ENCODE measurements at places on chromosomes 12 and 14.

- H3K4me1 ChIP-seq, result no peaks in the 10 kb centered on the region
- no peaks in the 10 kb centered on the region for H3K36me3 ChIP-seq
- H3K27me3 ChIP-seq, result no peaks in the 10 kb centered on the region
- no peak overlapping the region for H3K27ac ChIP-seq
These were observed 3.5 kb upstream of the FAM181A start for GRCh38 chr14:93923626-93924025.

DNA sequence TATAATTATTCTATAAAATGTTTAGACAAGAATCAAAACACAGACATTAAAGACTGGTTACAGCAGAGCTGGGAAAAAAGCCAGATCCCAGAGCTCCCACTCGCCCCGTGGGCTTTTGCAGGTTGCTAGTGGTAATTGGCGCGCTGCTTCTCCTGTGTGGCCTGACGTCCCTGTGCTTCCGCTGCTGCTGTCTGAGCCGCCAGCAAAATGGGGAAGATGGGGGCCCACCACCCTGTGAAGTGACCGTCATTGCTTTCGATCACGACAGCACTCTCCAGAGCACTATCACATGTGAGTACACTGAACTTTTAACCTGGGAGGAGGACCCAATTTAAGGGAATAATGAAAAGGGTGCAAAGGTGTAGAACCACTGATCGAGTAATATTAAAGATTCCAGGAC, 7.5 kb downstream of the TMEM52B start:
- peaks cover 5% of the 10 kb centered on the region for H3K4me1 ChIP-seq
- DNase-seq, result no peak
- H3K27ac ChIP-seq, result no peak overlapping the region
- H3K4me3 ChIP-seq, result no peak overlapping the region
- no peaks in the 10 kb centered on the region for H3K36me3 ChIP-seq

DNA sequence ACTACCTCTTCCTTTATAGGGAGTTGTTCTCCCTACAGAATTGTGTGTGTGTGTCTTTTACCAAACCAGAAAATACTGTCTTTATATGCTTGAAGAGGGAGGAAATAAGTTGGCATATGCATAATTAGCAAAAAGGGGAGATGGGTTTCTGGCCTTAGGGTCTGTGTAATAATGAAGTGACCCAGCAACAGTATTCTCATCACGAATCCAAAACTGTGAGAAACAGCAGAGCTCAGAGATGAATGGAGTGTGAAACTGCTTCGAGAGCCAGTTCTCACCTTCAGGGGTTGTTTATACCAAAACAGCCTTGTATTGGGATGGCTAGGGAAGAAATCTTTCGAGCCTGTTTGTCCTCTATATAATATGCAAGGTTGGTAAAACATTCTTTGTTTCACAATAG, 227.5 kb downstream of the MON2 start:
- no peaks in the 10 kb centered on the region for H3K36me3 ChIP-seq
- H3K27ac ChIP-seq, result no peak overlapping the region
- H3K4me3 ChIP-seq, result no peak overlapping the region
- DNase-seq, result no peak
- H3K27me3 ChIP-seq, result no peaks in the 10 kb centered on the region

- DNase-seq, result no peak
- peaks cover 5% of the 10 kb centered on the region for H3K4me1 ChIP-seq
- no peak overlapping the region for H3K4me3 ChIP-seq
- no peak overlapping the region for H3K27ac ChIP-seq
- H3K27me3 ChIP-seq, result peaks cover 8% of the 10 kb centered on the region
- H3K36me3 ChIP-seq, result no peaks in the 10 kb centered on the region
These were observed 96.9 kb downstream of the HELB start for GRCh38 chr12:66398931-66399910.

DNA sequence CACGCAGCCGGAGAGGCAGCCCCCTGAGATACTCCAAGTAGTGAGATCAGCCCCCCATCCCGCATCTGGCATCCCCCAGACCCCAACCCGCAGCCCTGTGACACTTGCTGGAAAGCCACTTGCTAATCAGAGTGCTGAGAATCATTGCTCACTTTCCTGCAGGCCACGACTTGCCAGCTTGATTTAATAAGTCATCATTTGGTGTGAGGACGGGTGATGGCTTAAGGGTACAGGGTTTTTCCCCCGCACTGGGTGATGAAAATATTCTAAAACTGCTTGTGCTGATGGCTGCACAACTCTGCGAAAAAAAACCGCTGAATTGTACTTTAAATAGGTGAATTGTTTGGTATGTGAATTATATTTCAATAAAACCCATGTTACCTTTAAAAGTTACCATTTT, 171.2 kb downstream of the FOXN3 start:
- no peak overlapping the region for H3K4me3 ChIP-seq
- H3K36me3 ChIP-seq, result peaks cover 23% of the 10 kb centered on the region
- no peaks in the 10 kb centered on the region for H3K27me3 ChIP-seq
- H3K27ac ChIP-seq, result no peak overlapping the region
- no peak for DNase-seq
- H3K4me1 ChIP-seq, result peaks cover 67% of the 10 kb centered on the region

DNA sequence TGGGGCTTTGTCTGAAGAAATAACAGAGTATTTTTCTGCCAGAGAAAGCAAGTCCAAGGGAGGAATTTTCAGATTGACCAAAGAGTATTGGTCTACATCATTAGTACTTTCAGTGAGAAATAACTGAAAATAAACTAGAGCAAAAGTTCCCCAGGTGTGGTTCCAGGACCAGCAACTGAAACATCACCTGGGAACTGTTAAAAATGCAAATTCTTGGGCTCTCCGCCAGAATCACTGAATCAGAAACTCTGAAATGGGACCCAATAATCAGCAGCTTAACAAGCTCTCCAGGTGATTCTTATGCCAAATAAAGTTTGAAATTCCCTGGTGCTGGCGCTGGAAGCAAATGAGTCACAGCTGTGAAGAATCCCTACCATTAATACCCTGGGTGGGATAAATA, 52.1 kb downstream of the EIF2S3B start:
- peaks cover 71% of the 10 kb centered on the region for H3K36me3 ChIP-seq
- peak overlapping the region; percentile 84 for H3K4me3 ChIP-seq
- H3K4me1 ChIP-seq, result peaks cover 78% of the 10 kb centered on the region

- H3K4me3 ChIP-seq, result peak overlapping the region; percentile 43
- H3K27me3 ChIP-seq, result no peaks in the 10 kb centered on the region
- peak overlapping the region; percentile 88 for H3K27ac ChIP-seq
- peak; percentile 62 for DNase-seq
- H3K36me3 ChIP-seq, result peaks cover 70% of the 10 kb centered on the region
- peaks cover 97% of the 10 kb centered on the region for H3K4me1 ChIP-seq
These were observed 69.3 kb downstream of the RIN3 start for GRCh38 chr14:92582706-92583452.

- peaks cover 11% of the 10 kb centered on the region for H3K27me3 ChIP-seq
- no peaks in the 10 kb centered on the region for H3K36me3 ChIP-seq
- no peaks in the 10 kb centered on the region for H3K4me1 ChIP-seq
- H3K4me3 ChIP-seq, result no peak overlapping the region
- no peak overlapping the region for H3K27ac ChIP-seq
These were observed 23.0 kb downstream of the GLT8D2 start for GRCh38 chr12:104026841-104027599.

DNA sequence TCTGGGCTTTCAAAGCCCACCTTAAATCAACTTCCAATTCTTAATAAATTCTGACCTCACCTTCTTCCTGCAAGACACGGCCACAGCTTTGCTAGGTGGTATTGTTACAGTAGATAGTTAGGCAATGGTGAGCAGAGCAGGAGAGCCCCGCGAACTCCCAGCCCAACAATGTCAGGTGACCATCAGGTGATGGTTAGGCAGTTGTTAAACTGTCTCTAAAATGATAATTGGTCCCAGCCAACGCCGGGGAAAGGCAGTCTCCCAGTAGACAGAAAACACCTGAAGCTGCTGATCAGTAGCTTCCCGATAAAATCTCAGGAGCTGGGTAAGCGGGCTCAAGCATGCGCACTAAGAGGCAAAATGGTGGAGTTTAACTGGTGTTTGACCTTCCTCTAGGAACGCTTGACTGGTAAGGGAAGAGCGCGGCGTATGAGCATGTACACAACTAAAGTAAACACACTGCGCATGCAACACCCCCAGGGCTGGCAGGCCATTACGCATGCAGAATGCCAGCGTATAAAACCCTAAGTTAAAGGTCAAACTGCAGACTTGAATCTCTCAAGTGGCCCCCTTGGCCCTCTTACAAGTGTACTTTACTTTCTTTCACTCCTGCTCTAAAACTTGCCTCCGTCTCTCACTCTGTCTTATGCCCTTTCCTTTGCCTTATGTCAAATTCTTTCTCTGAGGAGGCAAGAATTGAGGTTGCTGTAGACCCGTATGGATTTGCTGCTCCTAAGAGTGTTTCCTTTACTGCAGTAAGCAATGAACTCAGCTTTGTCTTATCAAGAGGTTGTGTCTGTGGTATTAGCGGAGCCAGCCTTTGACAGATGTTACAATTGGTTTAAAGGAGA, 113.5 kb downstream of the C12orf75 start:
- no peak overlapping the region for H3K4me3 ChIP-seq
- H3K36me3 ChIP-seq, result no peaks in the 10 kb centered on the region
- no peaks in the 10 kb centered on the region for H3K4me1 ChIP-seq
- peaks cover 25% of the 10 kb centered on the region for H3K27me3 ChIP-seq
- no peak overlapping the region for H3K27ac ChIP-seq

GRCh38 chr12:20375560-20375959, 7.2 kb downstream of the PDE3A start:
- no peak overlapping the region for H3K27ac ChIP-seq
- H3K36me3 ChIP-seq, result no peaks in the 10 kb centered on the region
- no peaks in the 10 kb centered on the region for H3K4me1 ChIP-seq
- H3K4me3 ChIP-seq, result no peak overlapping the region
- no peak for DNase-seq

DNA sequence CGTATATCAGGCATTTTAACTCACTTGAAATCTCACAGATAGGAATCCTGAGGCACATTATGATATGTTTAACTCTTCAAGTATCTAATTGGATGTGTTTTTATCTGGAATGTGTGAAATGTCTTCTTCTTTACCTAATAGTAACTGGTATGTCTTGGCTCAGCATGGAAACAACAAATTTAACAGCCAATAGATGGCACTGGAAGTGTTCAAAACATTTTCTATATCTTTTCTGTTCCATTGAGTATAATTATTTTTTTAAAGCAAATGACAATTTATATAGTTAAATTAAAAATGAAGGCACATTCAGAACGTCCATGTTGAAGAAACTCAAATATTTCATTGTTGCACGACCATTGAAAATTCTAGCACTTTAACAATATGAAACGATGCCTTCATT, 164.6 kb upstream of the SLC16A7 start:
- H3K4me3 ChIP-seq, result no peak overlapping the region
- no peaks in the 10 kb centered on the region for H3K4me1 ChIP-seq
- DNase-seq, result no peak
- no peak overlapping the region for H3K27ac ChIP-seq
- H3K27me3 ChIP-seq, result peaks cover 2% of the 10 kb centered on the region

DNA sequence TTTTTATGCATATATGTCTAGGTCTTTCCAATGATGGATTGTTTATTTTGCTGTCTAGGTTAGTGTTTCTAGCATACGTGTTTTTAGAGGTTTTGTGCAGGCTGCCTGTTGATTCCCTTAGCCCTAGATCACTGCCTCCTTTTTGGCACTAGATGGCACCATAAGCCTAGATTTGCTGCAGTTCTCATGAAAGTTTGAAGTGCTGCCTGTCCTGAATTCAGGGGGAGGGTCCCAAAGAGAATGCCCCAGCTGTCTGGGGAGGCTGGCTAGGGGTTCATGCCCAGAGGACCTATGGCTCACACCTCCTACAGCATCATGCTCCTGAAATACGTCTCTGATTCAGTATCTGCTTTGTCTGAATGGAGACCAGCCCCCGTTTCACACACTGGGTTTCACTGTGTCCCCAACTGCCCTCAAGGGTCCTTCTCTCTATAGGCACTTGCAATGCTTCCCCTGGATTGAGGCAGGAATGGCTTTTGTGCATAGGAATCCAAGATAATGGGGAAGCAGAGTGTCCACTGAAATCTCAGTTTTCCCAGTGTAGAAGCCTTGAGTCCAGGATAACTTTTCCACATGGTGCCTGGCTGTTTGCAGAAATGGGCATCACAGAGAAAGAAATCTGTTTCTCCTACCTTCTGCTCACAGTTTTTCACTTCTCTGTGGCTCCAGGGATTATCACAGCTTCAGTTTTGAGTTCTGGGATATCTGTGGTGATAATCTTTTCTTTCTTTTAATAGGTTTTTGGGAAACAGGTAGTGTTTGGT, 14.2 kb upstream of the TXNRD1 start:
- no peaks in the 10 kb centered on the region for H3K4me1 ChIP-seq
- H3K27ac ChIP-seq, result no peak overlapping the region
- DNase-seq, result peak; percentile 20

DNA sequence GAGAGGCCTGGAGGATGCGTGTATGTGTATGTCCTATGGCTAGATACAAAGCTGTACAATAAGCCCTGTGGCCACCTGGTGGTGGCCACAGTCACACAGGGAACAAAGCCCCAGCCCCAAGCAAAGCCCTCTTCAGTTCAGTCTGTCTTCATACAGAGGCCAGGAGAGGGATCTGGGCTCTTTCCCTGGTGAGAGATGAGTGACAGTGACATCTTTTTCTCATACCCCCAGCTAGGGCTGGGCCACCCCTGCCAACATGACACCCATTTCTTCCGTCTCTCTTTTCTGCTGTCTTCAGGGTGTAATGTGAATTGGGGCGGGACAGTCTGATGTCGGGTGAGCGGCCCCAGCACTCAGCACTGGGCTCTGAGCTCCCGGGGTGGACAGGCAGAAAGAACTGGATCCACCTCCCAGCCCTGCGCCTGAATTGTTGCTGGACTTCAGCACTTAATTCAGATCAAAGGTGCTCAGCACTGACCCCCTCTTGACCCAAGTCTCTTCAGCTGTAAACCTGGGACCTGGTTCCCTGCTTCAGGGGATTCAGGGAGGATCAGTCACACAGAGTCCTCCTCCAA, 59.8 kb downstream of the SERPINA3 start:
- no peak for DNase-seq
- H3K4me1 ChIP-seq, result no peaks in the 10 kb centered on the region
- no peaks in the 10 kb centered on the region for H3K36me3 ChIP-seq
- peaks cover 12% of the 10 kb centered on the region for H3K27me3 ChIP-seq
- H3K4me3 ChIP-seq, result no peak overlapping the region

DNA sequence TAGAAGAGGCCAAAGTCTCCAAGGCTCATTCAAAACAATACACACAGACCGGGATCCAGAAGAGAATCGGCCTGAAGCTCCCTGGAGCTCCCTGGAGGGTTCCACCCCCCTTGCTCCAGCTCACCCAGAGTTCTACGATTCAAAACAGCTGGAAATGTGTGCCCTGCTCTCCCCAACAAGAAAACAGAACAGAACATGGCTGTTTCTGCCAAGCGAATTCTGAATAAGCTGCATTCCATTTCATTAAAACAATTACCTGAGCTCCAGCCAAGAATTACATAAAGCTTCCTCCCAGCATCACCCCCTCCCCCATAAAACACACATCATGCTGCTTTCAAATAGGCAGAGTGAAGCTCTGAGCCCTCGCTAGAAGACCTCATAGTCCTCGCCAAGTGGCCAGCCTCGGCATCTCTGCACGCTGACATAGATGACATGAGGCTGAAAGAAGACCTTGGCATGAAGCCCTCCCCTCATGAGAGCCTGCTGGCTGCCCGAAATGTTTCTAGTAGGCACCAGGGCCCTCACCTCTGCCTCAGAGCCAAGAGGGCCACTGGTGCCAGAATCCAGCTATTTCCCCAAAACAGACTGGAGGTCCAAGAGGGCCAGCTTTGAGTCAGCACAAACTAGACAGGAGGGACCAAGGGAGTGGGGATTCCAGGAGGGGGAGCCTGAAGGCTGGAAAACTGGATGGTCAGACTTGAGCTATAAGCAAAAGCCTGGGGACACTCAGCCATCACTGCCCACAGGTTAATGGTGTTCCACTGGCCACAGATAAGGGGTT, 8.3 kb downstream of the PXN start:
- no peaks in the 10 kb centered on the region for H3K27me3 ChIP-seq
- peak overlapping the region; percentile 61 for H3K27ac ChIP-seq
- no peak overlapping the region for H3K4me3 ChIP-seq
